ENCODE measurements at places on chromosomes 3 and 15.

- DNase-seq = no peak
These were observed 193.9 kb downstream of the ADAMTS17 start for GRCh38 chr15:100147828-100148227.

- DNase-seq = no peak
These were observed 84.5 kb upstream of the SYNPR start for GRCh38 chr3:63193647-63194046.

- no peak for DNase-seq
These were observed 165.4 kb downstream of the MBNL1 start for GRCh38 chr3:152434142-152434541.

DNA sequence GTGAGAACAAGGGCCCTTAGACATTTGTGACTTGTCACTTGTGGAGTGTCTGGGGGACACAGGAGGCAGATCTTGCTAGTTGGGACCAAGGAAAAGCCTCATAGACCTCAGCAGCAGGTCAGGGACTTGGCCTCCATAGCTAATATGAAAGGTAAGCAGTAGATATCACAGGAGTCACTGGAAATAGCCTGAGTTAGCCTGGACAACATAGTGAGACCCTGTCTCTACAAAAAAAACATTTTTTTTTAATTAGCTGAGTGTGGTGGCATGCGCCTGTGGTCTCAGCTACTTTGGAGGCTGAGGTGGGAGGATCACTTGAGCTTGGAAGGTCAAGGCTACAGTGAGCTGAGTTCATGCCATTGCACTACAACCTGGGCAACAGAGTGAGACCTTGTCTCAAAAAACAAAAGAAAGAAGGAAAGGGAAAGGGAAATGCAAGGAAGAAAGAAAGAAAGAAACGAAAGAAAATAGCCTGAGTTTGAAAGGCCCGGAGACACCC, 37.1 kb upstream of the CLK3 start:
- no peak for DNase-seq

GRCh38 chr3:14872706-14873105, 53.9 kb downstream of the FGD5 start:
- DNase-seq = no peak
